ENCODE measurements at places on chromosomes 11 and 22.

DNA sequence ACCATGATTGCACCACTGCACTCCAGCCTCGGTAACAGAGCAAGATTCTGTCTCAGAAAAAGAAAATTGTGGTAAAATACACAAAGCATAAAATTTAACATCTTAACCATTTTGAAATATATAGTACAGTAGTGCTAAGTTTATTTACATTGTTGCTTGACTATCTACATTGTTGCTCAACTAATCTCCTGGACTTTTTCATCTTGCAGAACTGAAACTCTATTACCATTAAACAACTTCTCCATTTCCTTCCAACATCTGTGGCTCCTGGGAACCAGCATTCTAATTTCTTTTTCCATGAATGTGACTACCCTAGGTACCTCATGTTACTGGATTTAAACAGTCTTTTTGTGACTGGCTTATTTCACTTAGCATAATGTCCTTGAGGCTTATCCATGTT is 13.5 kb upstream of the VWA5A start:
- no peak for DNase-seq

- DNase-seq = no peak
Observed at GRCh38 chr11:33687733-33688479, 12.7 kb downstream of the C11orf91 start.

DNA sequence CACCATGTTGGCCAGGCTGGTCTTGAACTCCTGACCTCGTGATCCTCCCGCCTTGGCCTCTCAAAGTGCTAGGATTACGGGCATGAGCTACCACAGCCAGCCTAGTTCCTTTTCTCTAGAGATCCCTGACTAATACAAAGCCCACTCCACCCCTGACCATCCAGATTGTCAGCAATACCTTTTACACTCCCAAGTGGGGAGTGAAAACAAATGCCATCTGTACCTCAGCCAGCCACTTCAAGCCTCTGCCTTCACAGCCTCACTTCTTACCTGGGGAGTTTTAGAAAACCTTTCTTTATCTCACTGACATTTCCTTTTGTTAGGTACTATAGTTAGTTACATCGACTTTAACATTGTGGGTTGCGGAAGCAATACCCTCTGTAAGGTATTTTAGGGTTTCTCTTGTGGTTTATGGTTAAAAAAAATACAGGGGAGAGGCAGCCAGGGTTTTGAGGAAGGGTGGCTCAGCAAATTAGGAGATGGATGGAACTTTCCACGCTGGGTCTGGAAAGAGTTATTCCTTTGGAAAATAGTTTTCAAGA is 8.9 kb downstream of the TOM1 start:
- DNase-seq = no peak

DNA sequence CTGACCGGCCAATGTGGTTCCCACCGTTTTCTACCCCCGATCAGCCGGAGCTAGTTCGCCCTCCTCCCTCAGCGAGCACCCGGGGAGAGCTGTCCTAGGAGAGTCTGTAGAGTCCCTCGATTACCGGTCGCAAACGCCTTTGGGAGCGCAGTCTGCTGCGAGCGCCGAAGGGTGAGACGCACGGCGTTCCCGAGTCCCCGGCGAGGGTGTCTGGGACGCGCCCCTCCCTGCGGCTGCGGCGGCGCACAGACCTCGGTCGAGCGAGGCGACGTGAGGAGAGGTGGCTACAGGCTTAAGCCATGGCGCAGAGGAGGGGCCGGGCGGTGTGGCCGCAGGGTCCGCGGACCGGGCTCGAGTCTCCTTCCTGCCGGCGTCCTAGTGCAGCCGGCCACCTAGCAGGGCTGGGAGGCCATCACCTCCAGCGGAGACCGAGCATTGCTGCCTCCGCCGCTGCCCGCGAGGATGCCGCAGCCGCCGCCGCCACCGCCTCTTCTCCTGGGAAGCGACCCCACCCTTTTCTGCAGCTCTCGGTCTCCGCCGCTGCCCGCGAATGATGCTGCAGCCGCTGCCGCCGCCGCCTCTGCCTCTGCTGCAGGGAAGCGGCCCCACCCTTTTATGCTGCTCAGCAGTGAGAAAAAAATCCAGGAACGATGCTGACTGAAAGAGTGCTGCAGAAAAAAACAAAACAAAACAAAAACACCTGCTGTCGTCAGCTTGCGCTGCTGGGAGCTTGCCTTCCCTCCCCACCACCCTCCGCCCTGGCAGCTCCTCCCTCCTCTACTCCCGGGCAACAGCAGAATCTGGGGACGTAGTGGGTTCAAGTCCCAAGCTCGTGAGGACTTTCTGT is at the start of gene MAP6:
MAP6 (minus strand) TSS at position 588 of the 847 bp plus-strand sequence. CDS start 669 bp downstream, outside the sequence.
- no peak for DNase-seq

DNA sequence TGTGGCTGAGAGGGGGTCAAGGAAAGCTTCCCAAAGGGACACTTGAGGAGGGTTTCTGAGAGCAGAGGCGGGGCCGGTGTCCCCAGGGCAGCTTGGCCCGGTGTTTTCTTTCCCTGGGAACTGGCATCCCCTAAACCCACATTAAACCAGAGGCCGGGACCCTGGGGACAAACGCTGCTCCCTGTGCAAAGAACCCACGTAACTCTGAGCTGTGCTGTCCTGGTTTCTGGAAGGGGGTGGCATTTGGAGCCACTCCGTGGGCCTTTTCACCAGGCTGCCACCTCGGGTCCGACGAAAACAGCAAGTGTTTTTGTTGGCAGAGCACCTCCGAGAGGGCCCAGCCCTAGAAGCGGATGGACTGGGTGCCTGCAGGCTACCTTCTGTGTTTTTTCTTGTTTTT is 100.2 kb upstream of the ANO1 start:
- DNase-seq = no peak

DNA sequence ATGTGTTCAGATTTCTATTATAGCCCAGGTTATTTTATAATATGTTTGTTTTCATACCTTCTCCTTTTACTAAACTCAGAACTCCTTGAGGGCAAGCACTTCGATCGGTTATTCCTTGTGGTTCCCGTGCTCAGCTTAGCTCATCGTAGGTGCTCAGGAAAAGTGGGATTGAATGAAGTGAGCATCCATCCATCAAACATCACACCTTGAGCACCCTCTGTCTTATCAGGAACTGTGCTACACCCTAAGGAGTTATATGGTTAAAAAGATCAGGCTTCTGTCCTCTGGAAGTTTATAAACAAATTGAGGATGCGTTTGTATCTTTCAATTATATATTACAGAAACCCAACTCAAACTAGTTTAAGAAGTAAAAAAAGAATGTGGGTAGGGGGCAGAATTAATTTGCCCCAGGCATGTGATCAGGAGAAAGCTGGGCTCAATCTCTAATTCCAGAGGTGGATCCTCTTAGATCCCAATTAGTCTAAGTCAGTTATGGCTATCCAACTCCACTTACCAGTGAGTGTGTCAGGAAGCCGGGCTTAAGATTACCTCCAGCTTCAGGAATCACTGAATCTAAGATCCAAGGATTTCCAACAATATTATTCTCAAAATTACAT is 59.9 kb upstream of the RRAS2 start:
- DNase-seq = no peak

DNA sequence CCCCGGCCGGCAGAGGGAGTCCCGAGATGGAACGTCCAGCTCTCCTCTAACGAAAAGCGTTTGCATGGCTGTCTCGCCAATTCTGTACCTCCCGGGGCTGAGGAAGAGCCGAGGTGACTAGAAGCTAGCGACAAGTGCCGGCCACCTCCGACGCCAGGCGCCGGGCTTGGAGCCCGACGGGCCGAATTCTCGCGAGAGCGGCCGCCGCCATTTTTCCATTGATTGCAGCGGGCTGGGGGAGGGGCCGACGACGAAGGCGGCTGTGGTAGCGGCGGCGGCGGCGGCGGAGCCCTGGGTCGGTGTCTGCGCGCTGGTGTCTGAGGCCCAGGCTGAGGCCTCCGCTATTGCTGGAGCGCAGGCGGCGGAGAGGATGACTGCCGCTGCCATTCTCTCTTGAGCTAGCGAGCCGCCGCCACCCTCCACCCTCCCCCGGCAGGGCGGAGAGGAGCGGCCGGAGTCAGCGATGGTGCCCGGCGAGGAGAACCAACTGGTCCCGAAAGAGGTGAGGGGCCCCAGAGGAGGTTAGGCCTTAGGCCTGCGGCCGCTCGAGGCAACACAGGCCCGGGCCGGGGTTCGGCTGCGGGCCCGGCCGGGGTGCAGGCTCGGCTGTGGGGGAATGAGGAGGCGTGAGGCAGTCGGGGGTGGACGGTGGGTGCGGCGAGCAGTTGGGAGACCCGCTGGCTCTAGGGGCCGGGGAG is at the start of gene USP47:
USP47 (plus strand) TSS at position 250 of the 698 bp plus-strand sequence; CDS start at position 464, 214 bp downstream.
- DNase-seq = peak; percentile 88

DNA sequence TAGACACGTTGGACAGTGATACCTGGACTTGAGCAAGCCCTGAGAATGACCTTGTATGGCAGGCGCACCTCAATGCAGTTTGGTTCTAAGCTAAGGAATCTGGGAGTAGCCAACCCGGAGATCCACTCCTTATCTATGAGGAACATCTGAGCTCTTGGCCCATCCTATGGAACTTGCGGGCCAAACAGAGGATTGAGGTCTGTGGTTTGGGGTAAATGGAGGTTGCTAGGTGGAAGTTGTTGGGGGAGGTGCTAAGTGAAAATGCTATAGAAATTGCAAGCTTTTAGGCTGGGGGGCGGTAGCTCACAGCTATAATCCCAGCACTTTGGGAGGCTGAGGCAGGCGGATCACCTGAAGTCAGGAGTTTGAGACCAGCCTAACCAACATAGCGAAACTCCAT is 8.9 kb downstream of the GDPD5 start:
- no peak for DNase-seq

GRCh38 chr22:46156031-46156430 is 5.7 kb downstream of the PPARA start:
- no peak for DNase-seq

DNA sequence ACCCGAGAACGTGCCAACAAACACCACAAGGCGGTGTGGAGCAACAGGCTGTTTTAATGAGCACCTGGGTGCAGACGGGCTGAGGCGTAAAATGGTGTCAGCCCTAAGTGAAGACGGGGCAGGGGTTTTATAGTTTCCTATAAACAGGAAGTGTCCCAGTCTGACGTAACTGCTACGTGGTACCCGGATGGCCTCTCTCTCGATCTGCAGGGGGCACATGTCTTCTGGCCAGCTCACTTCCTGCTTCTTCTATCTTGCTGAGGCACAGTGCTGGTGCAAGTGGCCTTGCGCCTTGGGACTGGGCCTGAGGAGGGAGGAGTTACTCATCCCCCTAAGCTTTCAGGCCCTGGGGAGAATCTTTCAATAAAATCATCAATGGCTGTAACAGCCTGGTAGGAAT is 20.9 kb downstream of the OOSP3 start:
- no peak for DNase-seq

DNA sequence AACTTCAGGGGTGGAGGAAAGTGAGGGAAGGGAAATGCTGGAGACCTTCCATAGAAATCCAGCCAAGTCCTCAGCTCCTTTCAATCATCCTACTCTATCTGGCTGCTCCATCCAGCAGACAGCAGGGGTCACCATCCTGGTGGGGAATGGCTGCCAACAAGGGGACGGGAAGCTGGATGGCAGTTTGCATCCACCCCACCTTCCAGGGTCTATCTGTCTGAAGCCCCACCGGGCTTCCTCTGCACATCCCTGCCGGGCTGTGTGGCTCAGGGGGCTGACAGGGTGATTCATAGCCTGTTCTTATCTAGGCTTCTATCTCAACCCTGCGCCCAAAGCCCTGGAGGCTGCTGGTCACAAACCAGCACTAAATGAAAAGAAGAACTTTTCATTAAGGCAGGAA is 1.1 kb downstream of the SYTL2 start:
- DNase-seq = no peak

- DNase-seq = no peak
Observed at GRCh38 chr11:88414981-88415413, 77.5 kb upstream of the CTSC start.

DNA sequence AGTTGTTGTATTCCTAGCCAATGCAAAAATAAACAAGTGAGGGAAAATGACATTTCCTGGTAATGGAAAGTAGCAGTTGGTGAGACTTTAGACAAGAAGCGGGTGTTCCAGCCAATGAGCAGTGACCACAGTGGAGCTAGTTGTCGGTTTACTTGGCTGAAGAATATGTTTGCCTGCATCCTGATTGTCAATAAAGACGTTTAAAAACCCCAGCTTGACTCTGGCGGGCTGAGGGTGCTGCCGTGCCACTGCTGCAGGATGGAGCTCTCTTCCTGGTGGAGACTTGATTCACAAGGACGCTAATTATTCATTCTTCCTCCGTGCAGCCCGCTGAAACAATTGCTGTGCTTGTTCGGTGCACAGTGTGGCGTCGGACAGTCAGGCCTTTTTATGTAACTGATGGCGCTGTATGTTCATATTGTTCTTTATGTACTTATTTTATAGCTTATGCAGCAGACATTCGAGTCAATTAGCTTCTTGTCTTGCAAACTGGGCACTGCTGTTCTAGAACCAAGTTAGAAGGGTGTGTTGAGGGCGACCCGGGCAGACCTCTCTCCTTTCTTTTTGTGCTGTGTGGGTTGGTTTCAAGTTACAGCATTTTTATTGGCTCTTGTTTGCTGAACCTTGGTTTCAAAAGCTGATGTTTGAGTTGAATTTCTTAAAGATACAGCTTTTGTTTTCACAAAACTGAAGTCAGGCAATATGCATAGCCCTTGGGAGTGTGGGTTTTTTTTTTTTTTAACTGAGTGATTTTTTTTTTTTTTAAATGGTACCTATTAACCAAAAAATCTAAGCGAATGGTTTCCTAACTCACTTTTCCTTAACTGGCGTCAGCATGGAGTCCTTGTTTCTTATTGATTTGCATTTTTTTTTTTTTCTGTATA is 153.9 kb downstream of the TEAD1 start:
- DNase-seq = no peak

- DNase-seq = no peak
Observed at GRCh38 chr11:108620958-108621772, 27.6 kb upstream of the EXPH5 start.

- no peak for DNase-seq
Observed at GRCh38 chr22:46368871-46369715, 33.6 kb downstream of the TRMU start.

- no peak for DNase-seq
Observed at GRCh38 chr11:60924906-60925853, 920 bp downstream of the TMEM132A start.

- DNase-seq = no peak
Observed at GRCh38 chr11:122430490-122430889, 225.0 kb upstream of the UBASH3B start.

All from activated effector memory CD4-positive, alpha-beta T cell treated with Interleukin-2 at 50 U/mL for 16 hours (primary cell).